NCI-H460 (cell line): ENCODE measurements at places on chromosomes 12 and 14. TPM values are rescaled to one million over a fixed set of nuclear protein-coding genes. Genes with fewer than 3 reads are reported as not detected.

GLT1D1 gene
- total RNA-seq = not detected in 2 replicates

KRT1 gene
- not detected in 2 replicates for total RNA-seq

GRCh38 chr12:3747976-3748619 lies 4.8 kb downstream of the CRACR2A start:
- DNase-seq = no peak

FOXN4 gene
- not detected in 2 replicates for total RNA-seq

DNA sequence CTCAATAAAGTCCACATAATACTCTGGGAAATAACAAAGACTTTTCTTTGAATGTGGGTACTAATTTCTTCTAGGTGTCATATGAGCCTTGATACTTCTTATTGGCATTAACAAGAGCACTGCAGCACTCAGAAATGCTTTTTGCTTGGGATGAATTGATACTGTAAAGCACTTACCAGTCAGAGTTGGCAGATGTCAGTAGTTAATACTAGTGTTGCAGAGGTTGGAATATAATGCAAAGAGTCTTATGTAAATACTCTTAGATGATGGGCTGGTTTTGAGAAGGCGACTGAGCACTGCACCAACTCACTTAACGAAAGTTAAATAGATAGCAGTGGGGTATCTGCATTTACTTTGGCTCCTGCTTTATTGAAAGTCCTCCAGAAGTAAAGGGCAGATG lies 25.6 kb upstream of the MBIP start:
- no peak for DNase-seq

CEP170B gene
- total RNA-seq = 9.5 and 12.1 TPM in 2 replicates

- DNase-seq = no peak
Observed at GRCh38 chr12:90229407-90230170, 521.0 kb upstream of the ATP2B1 start.

STYK1 gene
- total RNA-seq = 0.38 and 0.89 TPM in 2 replicates

DNA sequence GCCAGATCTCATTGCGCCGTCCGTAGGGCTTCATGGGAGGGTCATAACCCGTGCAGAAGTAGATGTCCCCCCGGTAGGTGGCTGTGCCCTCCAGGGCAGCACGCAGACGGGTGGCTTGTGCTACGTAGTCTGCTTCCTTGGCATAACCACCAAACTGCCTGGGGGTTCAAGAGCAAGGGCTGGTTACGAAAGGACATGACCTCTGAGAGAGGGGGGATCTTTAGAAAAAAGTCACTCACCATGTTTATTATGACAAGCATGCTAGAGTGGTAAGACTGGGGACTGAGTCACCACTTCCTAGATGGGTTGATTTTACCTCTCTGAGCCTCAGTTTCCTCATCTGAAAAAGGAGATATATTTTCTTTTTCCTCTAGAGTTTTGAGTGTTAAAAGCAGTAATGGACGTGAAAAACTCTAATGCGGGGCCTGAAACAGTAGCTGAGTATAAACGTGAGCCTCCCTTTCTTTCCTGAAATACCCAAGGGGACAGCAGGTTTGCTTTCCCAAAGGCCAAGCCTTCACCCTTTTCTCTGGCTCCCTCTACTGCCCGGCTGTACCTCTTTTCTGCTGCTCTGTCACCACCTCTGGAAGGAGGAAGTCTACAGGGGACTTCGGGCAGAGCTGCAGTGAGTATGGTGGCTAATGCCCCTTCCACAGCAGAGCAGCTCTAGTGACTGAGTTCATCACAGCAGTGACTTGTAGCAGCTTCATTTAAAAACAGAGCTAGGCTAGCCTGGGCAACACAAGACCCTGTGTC lies 23.5 kb upstream of the GPRC5D start:
- peak; percentile 47 for DNase-seq

DNA sequence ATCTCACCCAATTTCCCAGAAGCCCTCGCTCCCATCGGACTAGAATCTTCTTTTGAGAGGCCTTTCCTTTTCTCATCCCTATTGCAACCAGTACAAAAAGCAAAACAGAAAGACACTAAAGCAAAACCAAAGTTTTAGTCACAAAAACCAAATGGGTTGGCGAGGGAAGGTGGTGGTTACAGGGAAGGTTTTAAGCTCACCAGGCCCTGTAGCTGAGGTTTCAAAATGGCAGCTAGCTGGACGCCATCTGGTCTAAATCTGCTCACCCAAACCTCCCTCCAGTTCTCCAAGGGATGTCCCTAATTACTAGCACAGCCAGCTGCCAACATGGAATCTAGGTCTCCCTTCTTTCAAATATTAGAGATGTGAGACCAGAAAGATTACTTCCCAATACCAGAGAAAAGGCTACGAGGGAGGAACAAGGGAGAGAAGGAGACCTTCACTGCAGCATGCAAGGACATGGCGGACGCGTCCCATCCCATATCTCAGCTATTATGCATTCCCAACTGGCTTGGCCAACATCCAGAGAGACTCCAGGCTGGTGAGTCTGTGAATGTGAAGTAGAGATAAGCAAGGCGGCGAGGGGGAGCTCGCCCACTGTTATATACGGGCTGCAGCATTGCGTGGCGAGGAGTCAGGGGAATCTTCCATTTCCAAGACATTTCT lies 70.8 kb downstream of the DPF3 start:
- DNase-seq = no peak

DNA sequence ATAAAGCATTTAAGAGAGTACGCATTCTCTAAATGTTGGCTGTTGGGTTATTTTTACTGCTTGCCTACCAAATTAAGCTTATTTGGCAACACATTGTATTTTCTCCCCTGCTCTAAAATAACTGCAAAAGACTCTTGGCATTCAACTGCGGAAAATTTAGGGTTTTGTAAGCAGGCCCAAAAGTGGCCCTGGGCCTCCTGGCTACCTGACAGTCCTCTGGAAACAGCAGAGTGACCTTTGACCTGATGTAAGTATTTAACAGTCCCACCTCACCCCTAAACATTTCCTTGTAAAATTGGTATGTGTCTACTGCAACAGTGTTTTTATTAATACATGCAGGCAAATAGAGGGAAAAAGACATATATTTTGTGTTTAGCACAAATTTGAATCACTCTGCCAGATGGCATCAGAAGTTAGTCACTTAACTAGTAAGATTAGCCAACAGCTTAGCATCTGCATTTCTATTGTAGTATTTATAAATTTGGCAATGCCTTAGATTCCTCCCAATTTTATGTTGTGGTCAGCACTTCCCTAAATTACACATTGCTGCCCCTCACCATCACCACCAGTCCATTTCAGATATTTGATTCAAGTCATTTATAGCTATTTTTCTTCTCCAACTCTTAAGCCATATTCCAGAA lies 11.2 kb downstream of the LLPH start:
- no peak for DNase-seq

GRCh38 chr14:80017795-80018194 lies 193.5 kb downstream of the DIO2 start:
- no peak for DNase-seq

DTX1 gene
- 0.05 TPM in 1 of 2 replicates, not detected in the other for total RNA-seq

OTOGL gene
- total RNA-seq = 2.9 and 3.4 TPM in 2 replicates

DNA sequence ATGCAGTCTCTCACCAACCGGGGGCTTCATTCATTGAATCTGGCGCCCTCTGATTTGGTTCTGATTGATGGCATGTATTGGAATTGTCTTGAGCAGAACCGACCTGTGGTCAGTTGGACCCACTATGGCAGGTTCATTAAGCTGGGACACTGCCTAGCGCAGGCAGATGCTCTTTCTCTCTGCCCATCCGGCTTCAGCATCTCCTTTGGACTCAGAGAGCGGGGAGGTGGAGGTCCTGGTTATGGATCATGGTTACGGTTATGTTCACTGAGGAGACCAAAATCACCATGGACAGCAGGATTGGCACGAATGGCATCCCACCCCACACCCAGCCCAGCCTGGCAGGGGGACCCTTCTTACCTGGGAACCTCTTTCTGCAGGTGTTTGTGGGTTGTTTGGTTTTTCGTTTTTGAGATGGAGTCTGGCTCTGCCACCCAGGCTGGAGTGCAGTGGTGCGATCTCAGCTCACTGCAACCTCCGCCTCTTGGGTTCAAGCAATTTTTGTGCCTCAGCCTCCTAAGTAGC lies 16.4 kb upstream of the BCL7A start:
- no peak for DNase-seq

ARHGDIB gene
- not detected in 2 replicates for total RNA-seq

DNA sequence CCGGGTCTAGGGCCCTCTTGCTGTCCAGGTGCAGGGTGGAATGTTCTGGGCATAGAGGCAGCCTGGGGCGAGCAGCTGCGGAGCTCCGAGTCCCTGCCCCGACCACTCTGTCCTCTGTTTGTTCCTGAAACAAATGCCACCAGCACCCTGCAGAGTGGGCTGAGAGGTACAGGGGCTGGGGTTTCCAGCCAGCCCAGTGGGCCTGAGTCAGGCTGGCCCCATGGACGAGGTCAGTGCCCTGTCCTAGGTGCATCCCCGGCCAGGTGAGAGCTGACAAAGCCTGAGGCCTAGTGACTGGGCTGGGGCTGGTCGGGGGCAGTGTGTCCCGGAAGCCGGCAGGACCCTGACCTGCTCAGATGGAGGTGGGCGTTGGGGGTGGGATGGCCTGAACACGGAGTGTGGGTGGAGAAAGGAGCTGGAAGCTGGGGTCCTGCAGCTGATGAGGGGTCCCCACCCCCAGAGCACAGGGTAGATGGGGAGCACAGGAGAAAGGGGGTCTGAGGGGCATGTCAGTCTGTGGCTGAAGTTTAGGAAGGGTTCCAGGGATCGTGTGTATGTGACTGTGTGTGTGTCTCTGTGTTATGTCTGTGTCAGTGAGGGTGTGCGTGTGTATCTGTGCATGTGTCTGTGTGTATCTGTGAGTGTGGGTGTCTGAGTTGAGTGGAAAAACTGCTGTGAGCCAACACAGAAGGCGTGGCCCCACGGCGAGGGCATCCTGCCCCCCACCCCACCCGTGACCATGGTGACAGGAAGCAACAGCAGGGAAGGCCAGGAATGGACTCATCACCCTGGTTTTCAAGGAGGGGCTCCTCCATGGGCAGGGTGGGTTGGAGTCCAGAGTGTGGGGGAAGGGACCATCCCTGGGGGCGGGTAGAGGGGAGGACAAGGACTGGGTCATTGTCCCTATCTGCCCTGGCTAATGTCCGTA lies 2.4 kb upstream of the CRIP1 start:
- DNase-seq = no peak

OR6C2 gene
- total RNA-seq = not detected in 2 replicates

DNA sequence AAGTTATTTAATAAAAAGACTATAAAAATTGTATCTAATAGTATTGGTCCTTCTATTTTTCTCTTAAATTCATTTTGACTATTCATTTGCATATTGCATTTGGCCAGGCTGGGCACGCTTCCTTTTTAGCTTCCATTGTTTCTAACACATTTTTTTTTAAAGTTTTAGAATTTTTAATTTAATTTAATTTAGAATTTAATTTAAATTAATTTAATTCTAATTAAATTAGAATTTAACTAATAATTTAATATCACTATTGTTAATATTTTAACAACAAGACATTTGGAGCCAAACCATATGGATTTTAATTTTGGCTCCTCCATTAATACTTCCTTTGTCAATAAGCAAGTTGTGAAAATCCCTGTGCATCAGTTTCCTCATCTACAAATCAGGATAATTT lies 856.9 kb upstream of the SEL1L start:
- no peak for DNase-seq

RGS6 gene
- 0.02 TPM in 1 of 2 replicates, not detected in the other for total RNA-seq

AEBP2 gene
- 10.1 and 11.2 TPM in 2 replicates for total RNA-seq

RDH11 gene
- total RNA-seq = 85.8 and 89.1 TPM in 2 replicates

DNA sequence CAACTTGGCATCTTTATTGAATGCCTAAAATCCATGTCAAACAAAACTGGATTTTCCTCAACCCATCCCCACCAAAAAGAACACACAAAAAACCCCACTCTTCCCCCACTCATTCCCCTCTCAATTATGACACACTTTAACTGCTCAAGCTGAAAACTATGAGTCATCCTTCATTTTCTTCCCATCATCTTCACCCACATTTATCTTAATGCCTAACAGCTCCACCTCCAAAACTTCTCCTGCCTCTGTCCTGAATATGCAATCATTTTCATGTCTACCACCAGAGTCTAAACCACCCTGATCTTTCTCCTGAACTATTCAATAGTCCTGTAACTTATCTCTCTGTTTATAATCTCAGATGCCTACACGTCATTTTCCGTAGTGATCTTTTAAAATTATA lies 239.7 kb downstream of the BCAT1 start:
- no peak for DNase-seq

DNA sequence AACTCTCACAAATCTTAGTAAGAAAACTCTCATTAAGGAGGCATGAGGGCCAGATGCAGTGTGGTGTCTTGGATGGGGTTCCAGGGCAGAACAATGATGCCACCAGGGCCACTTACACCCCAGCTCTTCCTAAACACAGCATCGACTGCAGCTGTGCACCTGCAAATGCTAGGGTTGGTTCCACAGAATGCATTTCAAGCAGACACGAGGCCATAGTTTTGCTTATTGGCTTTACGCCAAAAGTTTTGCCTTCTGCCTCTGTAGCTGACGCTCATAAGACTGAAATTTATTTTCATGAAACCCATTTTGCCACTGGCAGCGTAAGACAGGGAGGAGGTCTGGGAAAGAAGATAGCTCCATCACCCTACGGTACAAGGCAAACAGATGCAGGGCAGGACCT lies 179.0 kb downstream of the RIMBP2 start:
- no peak for DNase-seq

GRCh38 chr14:26282578-26282977 lies 315.3 kb downstream of the NOVA1 start:
- no peak for DNase-seq

KRT82 gene
- not detected in 2 replicates for total RNA-seq

DNA sequence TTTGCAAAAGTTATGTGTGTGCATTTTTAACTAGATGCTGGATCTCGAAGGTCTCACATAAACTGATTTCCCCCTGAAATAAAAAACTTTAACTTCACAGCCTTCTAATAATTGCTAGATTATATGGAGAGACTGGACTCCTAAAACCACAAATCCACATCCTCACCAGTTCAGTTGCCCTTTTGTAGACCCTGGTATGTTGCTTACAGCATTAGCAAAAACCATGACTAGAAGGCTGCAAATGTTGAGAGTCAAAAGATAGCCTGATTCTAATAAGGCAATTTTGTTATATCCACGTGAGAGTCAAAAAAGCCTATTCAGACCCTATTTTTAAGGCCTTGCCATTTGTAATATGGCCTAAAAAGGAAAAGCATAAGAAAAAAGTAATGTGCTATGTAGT lies 37.4 kb downstream of the RASSF8 start:
- no peak for DNase-seq

DNA sequence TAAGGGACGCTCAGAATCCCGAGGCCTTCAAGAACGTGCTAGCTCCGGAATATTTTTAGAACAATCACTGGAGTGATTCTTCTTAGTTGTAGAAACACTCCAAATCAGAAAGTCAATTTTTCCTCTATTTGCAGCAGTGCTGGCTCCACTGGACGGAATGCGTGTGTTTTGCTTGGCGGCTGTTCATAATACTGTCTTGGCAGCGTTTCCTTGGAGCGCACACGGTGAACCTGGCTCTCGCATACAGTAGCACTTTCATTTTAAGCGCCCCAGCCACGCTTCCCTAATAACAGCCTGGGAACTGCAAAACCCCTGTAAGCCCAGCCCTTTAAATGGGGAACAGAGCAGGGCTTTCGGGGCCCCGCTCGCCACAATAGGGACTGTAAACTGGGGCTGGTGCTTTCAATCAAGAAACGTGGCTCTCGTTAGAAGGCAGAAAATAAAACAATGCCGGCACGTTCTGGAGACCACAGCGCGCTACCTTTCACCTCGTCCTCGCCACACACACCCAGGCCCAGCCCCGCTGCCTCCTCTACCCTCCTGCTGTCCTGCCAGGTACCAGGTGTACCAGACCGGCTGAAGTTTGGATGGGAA lies 79.9 kb downstream of the BCL11B start:
- DNase-seq = peak; percentile 11

- DNase-seq = no peak
Observed at GRCh38 chr14:24139272-24139934, 2.0 kb downstream of the EMC9 start.
